HCT116 (cell line): ENCODE measurements at places on chromosomes 1 and 21. TPM values are rescaled to one million over a fixed set of nuclear protein-coding genes. Genes with fewer than 3 reads are reported as not detected.

DNA sequence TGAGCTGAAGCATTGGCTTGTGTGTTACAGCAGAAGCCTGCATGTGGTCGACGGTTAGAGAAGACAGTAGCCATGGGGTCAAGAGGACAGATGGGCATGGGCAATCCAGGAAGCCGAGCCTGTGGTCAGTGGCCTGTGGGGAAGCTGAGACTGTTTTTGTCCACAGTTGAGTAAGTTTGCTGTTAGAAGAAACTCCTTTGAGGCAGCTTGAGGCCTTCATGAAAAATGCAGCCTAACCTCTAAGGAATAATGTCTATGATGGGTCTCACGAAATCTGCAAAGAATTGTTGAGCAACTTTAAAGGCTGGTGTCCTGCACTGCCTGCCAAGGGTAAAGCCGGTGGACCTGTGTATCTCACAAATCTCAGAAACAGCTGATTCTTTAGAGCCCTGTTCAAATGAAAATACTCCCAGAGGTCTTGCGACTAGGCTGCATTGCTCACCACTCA, 322.4 kb downstream of the SETD4 start:
- no peaks in the 10 kb centered on the region for H3K27me3 ChIP-seq
- no peak overlapping the region for H3K4me3 ChIP-seq
- no peak for DNase-seq
- no peak overlapping the region for H3K27ac ChIP-seq
- H3K4me1 ChIP-seq = peaks cover 11% of the 10 kb centered on the region; the same call in 1 of the 2 replicates

Gene ANGPTL1
- total RNA-seq = 0.34 TPM

- no peaks in the 10 kb centered on the region for H3K27me3 ChIP-seq
- no peak overlapping the region for H3K4me3 ChIP-seq
- no peak for DNase-seq
- H3K4me1 ChIP-seq = peaks cover 11% of the 10 kb centered on the region
- no peak overlapping the region for H3K27ac ChIP-seq
Measured at GRCh38 chr1:43482215-43482614, 28.5 kb upstream of the HYI start.

- no peak overlapping the region for H3K27ac ChIP-seq
- no peaks in the 10 kb centered on the region for H3K27me3 ChIP-seq
- no peak for DNase-seq
- peaks cover 54% of the 10 kb centered on the region for H3K4me1 ChIP-seq
- no peak overlapping the region for H3K4me3 ChIP-seq
Measured at GRCh38 chr1:41915786-41916571, 2.7 kb downstream of the HIVEP3 start.

DNA sequence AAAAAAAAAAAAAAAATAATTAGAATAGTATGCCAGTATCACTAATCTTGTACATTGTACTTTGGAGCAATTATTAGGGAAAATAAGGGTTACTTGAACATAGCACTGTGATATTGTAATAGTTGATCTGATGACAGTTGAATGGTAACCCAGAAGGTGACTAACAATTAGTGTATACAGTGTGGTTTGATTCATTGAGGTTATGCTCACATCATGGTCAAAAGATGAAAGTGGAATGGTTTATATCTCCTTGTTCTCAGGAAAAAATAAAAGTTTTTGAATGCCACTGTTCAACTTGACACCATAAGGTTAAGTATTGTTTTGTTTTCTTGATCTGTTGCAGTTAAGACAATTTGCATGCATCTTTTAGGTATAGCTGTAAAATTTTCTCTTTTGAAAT, 87.0 kb downstream of the GPR52 start:
- no peaks in the 10 kb centered on the region for H3K36me3 ChIP-seq
- H3K27me3 ChIP-seq = no peaks in the 10 kb centered on the region
- H3K4me1 ChIP-seq = no peaks in the 10 kb centered on the region
- H3K4me3 ChIP-seq = no peak overlapping the region
- H3K27ac ChIP-seq = no peak overlapping the region

GRCh38 chr1:63731117-63732043, 42.4 kb upstream of the ROR1 start:
- H3K27ac ChIP-seq = no peak overlapping the region
- H3K27me3 ChIP-seq = no peaks in the 10 kb centered on the region

- no peak overlapping the region for H3K27ac ChIP-seq
- peaks cover 14% of the 10 kb centered on the region; the same call in 1 of the 2 replicates for H3K36me3 ChIP-seq
- no peaks in the 10 kb centered on the region for H3K27me3 ChIP-seq
- H3K4me1 ChIP-seq = no peaks in the 10 kb centered on the region
Measured at GRCh38 chr1:26574719-26575251, 45.2 kb downstream of the RPS6KA1 start.

Gene NUDT4B
- 0.74 TPM for total RNA-seq

GRCh38 chr1:55658917-55659316, 443.8 kb upstream of the USP24 start:
- H3K4me1 ChIP-seq = no peaks in the 10 kb centered on the region
- no peak overlapping the region for H3K27ac ChIP-seq
- H3K27me3 ChIP-seq = no peaks in the 10 kb centered on the region
- H3K4me3 ChIP-seq = no peak overlapping the region

Gene NR0B2
- total RNA-seq = not detected

GRCh38 chr1:37453647-37454046, 20.7 kb upstream of the ZC3H12A start:
- H3K27me3 ChIP-seq = no peaks in the 10 kb centered on the region
- H3K4me1 ChIP-seq = peaks cover 40% of the 10 kb centered on the region
- no peak for DNase-seq
- H3K27ac ChIP-seq = no peak overlapping the region
- H3K36me3 ChIP-seq = no peaks in the 10 kb centered on the region
- no peak overlapping the region for H3K4me3 ChIP-seq
